ENCODE measurements at places on chromosomes 16 and 17.

GRCh38 chr17:77441130-77441920 lies 300.6 kb downstream of the SEC14L1 start:
- DNase-seq, result no peak

DNA sequence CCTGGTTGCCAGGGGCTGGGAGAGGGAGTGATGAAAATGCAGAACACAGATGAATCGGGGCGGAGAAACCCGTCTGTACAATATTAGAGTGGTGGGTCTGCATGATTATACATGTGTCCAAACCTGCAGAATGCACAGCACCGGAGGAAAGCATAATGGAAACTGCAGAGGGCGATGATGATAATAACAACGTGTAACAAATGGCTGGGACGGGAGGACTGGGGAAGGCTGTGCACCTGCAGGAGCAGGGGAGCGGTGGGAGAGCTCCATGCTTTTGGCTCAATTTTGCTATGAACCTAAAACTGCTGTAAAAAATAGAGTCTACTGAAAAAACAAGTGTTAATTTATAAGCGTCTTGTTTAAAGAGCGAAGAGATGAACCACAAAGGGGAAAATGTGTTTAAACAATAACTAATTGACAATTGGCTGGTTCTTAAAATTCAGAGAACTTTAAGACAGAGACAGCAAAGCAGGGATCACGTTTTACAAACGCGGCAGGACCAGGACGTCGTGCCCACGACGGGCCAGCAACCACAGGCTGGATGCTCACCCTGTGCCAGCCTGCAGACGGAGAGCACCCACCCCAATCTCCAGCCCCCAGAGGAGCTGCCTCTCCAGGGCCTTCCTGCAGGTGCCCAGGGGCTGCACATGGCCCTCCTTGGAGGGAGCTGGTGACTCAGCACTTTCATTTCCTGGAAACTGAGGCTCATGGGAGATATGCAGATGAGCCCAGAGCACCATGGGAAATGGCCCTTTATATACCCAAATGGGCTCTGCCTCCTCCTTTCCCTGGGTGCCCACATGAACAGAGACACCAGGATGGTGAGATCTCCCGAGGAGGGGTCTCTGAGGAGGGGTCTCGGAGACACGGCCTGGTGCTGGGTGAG lies at the start of gene TEX19:
Gene TEX19, plus strand, starts transcription at position 783 of the 886 bp plus-strand sequence. CDS start 2,904 bp downstream, outside the sequence.
- DNase-seq, result no peak

DNA sequence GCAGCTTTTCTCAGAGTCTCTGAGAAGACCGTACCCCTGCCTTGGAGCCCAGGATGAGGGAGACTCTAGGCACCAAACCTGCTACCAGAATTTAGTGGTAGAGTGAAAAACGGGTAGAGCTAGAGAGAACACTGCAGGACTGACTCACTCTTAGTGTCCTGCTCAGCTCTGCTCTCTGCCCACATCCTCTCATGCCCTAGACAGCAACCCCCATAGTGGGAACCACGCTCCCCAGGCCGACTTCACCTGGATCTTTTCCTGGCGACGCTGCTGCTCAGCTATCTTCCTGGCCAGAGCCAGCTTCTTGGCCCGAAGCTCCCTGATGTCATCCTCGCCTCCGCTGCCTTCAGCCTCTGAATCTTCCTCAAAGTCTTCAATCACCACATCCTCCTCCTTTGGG lies 26.7 kb downstream of the HIC1 start:
- DNase-seq, result no peak

DNA sequence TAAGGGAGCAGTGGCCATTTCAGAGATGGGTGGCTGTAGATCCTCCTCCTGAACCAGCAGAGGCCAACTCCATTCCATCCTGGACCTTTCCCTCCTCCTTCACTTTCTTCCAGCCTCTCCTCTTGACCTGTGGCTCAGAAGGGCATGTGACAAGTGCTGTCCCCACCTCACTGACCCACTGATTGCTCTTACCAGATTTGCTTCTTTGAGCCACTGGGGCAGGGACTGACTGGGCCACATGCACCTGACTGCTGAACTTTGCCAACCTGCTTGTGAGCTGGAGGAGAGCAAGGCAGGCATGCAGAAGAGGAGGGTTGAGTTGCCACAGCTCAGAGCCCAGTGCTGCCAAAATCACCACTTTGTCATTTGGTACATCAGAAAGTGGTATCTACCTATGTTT lies 68.3 kb downstream of the MSI2 start:
- no peak for DNase-seq

DNA sequence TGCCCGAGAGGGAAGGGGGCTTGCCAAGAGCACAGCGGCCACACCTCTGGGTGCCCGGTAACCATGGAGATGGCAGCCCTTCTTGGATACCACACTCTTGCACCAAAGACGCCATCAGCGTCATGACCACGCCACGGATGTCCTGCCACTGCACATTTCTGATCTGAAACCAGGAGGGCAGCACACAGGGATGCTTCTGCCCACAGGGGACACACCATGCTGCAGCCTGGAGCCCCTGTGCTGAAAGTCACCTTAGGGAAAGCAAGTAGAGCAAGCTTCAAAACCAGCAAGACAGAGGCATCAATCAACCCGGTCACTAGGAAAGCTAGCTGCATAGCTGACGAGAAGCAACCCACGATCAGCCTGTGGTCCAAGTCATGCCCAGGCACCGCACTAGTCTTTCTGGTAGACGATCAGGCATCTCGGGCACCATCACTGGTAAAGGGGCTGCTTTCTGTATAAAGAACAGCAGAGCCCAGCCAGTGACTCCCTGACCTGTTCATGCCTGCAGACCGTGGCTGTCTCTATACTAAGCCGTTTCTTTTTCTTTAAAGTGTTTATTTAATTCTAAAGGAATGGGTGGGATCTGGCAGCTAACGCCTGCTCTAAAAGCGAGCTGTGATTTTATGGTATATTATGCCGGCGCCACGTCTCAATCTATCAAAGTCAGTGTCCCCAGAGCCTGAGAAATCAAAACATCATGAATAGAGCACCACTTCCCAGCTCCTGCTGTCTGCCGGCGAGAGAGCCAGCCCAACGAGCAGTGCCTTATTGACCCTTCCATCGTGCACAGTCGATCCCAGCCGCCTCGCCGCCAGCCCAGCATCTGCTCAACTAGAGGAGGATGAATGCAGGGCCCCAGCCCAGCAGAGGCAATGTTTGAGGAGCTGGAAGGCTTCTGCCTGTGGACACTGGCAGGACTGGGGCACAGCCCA lies 244.7 kb downstream of the RBFOX3 start:
- no peak for DNase-seq
